ENCODE measurements at places on chromosomes 2 and 18.

GRCh38 chr18:37552286-37552685 lies 13.3 kb downstream of the CELF4 start:
- no peak for DNase-seq

DNA sequence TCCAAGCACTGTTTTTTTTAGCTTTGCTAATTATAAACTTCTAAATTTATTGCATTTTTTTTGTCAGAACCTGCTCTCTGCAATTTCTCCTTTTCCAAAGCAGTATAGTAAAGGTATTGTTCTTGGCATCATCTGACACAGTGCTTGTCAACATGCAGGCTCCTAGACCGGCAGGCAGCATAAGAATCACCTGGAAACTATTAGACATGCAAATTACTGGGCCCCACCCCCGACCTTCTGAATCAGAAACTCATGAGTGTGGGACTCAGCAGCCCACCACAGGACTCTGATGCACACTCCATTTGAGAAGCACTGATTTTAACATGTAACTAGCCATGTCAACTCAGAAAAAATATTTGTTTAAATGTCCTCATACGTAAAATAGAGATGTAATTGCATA lies 551.1 kb upstream of the CELF4 start:
- DNase-seq: no peak

DNA sequence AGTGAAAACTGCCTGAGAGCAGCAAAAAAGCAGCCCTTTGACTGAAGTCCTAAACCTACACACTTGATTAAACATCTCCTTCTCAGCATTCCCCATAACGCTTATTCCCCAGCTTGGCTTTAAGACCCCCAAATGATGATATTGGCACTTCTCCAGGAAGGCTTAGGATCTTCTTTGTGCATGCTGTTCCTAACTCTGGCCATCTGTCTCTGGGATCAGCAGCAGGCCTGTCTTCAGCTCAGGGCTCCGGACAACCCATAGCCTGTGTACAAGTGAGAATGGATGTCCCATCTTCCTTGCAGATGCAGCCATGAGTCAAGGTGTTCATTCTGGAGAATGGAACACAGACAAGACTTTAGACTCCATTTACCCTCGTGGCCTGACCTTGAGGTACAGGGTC lies 81.6 kb upstream of the TMEM17 start:
- no peak for DNase-seq

- DNase-seq: no peak
Observed at GRCh38 chr2:47058003-47058931, 96.8 kb downstream of the STPG4 start.

- no peak for DNase-seq
Observed at GRCh38 chr2:42844901-42845821, 52.8 kb upstream of the HAAO start.

- no peak for DNase-seq
Observed at GRCh38 chr2:96651793-96652192, 9.2 kb downstream of the FER1L5 start.

- no peak for DNase-seq
Observed at GRCh38 chr18:2338601-2339000, 232.7 kb downstream of the METTL4 start.

DNA sequence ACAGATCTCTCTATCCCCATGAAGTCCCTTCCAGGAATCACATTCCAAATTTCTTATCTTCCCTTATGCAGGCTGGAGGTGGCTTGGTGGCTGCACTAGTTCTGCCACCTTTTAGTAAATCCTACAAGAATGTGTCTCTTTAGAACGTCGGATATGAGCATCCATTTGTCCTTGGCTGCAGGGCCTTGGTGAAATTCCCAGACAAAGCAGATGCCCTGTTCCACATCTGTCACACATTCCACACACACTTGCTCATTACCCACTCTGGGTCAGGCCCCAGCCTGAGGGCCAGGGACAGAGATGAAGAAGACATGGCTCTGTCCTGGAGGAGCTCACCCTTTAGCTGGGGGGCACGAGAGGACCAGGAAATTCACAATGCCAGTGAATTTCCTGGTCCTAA lies 31.2 kb upstream of the GPR17 start:
- no peak for DNase-seq

- no peak for DNase-seq
Observed at GRCh38 chr2:182867426-182868053, 1.1 kb upstream of the FRZB start.

GRCh38 chr2:55782528-55783173 lies 89.0 kb upstream of the PNPT1 start:
- DNase-seq: no peak

Data from COLO829 (cell line).